ENCODE measurements at places on chromosomes 4 and X.

- DNase-seq: no peak
Measured at GRCh38 chrX:121161501-121161933, 114.1 kb downstream of the GLUD2 start.

GRCh38 chr4:3067473-3068001, 6.8 kb downstream of the HTT-AS start:
- no peak for DNase-seq

DNA sequence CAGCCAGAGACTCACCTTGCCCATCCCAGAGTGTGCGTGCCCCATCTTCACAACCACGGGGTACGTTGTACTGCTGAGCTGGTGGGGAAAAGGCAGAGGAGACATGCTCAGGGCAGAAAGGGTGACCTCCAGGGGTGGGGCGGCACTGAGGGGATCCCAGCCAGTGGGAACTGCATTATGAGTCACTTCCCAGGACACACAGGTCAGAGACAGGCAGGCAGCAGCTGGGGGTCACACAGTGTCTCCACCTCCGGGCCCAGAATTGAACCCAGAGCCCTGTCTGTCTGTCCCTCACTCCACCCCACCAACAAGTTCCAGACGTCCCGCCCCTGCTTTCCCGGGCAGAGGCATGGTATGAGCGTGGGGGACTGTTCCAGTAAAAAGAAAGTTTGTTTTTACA, 4.8 kb upstream of the TIMP1 start:
- no peak for DNase-seq

GRCh38 chr4:118821590-118822293, 14.2 kb downstream of the SEC24D start:
- DNase-seq: no peak

DNA sequence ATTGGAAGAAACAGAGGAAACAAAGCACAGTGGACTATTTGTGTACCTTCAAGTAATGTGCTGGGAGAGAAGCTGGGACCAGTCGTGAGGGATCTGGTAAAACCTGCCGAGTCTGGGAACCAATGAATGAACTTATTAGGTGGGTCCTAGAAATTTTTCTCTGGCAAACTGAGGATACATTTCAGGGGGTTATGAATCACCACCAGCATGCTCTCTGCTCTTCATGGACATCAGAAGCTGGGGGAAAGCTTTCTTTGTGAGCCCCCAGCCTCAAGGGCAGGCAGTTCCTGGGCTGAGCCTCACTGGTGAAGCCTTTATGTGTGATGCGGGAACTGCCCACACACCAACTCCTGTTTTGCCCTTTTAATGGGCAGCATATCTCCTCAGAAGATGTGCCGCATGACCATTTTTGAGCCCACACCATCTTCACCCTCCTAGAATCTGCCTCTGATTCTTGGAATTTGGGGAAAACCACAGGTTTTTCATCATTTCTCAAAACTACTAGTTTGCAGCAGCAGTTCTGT, 95.4 kb upstream of the ENPP6 start:
- DNase-seq: no peak

GRCh38 chr4:146165840-146166239, 9.7 kb upstream of the LSM6 start:
- no peak for DNase-seq

DNA sequence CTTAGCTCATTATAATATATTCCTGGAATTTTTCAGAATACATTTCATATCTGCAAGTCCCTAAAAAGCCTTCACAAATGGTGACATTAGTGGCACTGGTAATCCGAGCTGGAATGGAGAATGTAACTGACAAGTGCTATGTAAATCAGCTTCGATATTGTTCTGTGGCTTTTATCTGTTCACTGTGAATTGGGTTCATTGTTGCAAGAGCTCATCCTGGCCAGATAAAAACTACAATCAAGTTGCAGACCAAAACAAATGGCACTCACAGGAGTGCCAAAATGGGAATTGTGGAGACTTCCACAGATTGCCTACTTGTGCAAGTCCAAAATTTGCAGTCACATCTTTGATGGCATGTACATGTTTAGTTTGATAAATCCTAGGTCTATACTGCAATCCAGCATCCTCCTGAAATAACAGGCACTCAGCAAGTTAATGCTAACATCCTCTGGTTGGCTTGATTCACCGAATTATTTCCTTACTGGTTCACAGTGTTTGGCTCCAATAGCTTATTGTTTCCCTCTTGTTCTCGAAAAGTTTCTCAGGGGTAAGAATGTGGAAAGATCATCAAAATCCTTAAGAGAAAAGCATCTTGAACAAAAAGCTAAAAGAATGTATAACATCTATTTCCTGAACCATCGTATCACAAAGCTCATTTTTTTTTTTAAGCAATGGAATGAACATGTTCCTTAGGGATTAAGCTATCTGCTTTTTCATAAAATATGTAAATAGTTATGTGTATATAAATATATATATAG, 904.9 kb downstream of the CENPC start:
- DNase-seq: no peak

GRCh38 chrX:56564164-56564885, 898 bp downstream of the UBQLN2 start:
- peak; percentile 5 for DNase-seq

GRCh38 chr4:158965226-158965625, 137.7 kb upstream of the RAPGEF2 start:
- DNase-seq: no peak

GRCh38 chr4:139461022-139461628, 7.2 kb downstream of the RAB33B start:
- DNase-seq: no peak

DNA sequence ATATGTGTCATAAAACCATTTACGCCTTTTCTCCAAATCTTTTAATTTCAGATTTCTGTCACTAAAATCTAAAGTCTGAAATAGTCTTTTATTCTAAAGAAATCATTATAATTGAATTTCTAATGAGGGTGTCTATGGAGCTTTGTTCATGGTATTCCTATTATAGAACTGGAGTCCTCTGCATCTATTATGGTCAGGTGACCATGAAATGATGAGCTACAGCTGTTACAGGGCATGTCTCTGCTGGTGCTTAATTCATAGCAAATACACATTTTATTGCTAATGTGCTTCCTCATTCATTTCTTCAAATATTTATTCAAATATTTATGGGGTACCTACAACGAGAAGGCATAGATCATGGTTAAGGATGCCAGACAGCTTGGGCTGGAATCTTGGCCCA, 126.1 kb downstream of the NAA11 start:
- DNase-seq: no peak

GRCh38 chrX:153491351-153491914, 3.3 kb upstream of the BGN start:
- no peak for DNase-seq

GRCh38 chr4:92529510-92529909, 225.7 kb downstream of the GRID2 start:
- no peak for DNase-seq

DNA sequence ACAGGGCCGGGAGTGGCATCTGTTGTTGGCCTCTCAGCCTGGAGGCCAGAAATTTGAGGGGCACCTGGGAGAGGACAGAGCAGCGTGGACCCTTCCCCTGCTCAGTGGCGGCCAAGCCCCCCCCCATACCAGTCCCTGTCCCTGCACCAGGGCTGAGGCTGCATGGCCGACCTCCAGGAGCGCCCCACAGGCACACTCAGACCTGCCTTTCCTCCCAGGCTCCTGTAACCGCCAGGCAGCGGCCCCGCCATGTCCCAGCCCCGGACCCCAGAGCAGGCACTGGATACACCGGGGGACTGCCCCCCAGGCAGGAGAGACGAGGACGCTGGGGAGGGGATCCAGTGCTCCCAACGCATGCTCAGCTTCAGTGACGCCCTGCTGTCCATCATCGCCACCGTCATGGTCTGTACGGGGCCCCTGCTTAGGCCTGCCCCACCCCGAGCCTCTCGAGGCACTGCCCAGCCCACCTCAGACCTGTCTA, 15.3 kb downstream of the TMEM175 start:
- no peak for DNase-seq

DNA sequence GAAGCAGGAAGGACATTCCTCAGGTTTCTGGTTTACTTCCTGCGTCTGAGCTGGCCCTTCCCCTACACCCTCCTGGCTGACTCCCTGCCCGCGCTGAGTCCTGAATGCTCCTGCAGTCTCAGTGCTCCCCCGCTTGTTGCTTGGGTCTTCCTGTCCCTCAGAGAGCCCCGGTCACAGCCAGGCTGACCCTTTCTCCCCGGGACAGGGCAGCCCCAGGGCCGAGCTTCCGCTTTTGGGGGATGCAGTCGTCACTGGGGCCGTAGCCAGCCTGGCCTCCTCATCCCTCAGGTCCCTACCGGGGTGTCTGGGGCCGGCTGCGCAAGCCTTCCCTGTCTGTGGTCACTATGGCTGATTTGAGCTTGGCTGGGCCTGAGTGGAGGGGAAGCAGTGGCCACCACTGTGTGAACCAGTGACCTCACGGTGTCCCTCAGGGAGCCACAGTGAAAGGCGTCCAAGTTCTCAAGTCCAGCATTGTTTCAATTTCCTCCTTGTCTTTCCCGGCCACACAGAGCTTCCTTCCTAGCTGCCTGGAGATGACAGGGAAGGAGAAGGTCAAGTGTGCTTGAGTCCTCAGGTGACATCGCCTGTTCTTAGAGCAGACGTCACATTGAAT, 34.1 kb upstream of the ASMTL start:
- no peak for DNase-seq

- DNase-seq: no peak
Measured at GRCh38 chr4:110867251-110867960, 244.5 kb upstream of the PITX2 start.

DNA sequence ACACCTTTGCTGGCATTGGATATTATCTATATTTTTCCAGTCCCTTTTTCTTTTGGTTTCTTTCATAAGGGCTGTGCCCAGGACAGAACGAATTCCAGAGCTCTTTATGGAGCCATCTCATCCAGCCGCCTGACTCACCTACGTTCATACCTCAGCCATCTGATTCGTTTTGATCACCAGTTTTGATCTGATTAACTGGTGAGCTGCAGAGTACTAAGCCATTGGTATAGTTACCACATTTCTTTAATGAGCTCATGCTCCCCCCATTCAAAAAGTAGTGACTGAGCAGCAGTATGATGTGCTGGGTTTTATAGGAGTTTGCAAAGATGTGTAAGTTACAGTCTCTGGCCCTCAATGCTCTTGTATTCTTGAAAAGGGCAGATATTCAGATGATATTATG, 43.0 kb upstream of the CDKN2AIP start:
- DNase-seq: no peak

DNA sequence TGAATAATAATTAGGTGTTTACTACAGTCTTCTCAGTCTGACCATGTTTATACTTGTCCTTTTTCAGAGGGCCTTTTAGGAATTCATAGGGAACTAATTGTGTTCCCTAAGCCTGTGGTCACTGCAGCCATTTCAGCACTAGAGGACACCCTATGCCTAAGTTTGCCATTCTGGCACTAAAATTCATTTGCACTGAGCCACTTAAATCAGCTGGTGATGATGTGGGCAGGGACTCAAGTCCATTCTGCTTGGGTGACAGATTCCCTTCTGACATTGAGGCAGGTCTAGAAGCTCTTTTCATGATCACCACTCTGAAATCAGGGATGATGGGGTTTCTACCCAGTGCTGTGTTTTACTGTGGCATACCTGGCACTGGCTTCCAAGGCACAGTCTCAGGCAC, 1178.9 kb upstream of the DIAPH2 start:
- DNase-seq: no peak

Data from activated CD4-positive, alpha-beta T cell treated with anti-CD3 and anti-CD28 coated beads, Interleukin-2, amount 50 U/mL, for 1 hour (primary cell).